PC-3 (cell line): ENCODE measurements at places on chromosomes 6 and 20. TPM values are rescaled to one million over a fixed set of nuclear protein-coding genes. Genes with fewer than 3 reads are reported as not detected.

Gene RRAGD
- 0.35 and 0.62 TPM in 2 replicates for total RNA-seq

Gene PREX1
- 18.9 and 22.1 TPM in 2 replicates for total RNA-seq

Gene HLA-DQB2
- total RNA-seq, result not detected in 2 replicates

Gene GSTA2
- total RNA-seq, result not detected in 2 replicates

Gene SRSF12
- total RNA-seq, result not detected in 2 replicates

Gene PRSS35
- 1.7 and 3.2 TPM in 2 replicates for total RNA-seq

Gene ERVFRD-1
- total RNA-seq, result not detected in 2 replicates

Gene KHDC1
- 5.1 and 7.9 TPM in 2 replicates for total RNA-seq

Gene NHSL1
- total RNA-seq, result 4.8 and 6.1 TPM in 2 replicates

Gene GPLD1
- total RNA-seq, result 1.3 and 3.9 TPM in 2 replicates

Gene GJA1
- 14.0 and 15.2 TPM in 2 replicates for total RNA-seq

Gene CLDN20
- total RNA-seq, result not detected in 2 replicates

Gene BPIFB4
- total RNA-seq, result not detected in 2 replicates

Gene PRDM13
- total RNA-seq, result not detected in 2 replicates

Gene TAAR9
- total RNA-seq, result not detected in 2 replicates

Gene TREM1
- total RNA-seq, result 0.98 TPM in 1 of 2 replicates, not detected in the other

Gene DPPA5
- not detected in 2 replicates for total RNA-seq

Gene SLC22A2
- total RNA-seq, result not detected in 2 replicates

Gene UNC5CL
- total RNA-seq, result 0.58 and 1.4 TPM in 2 replicates

Gene PLCB1
- 4.4 TPM in 2 replicates for total RNA-seq

Gene RPL10A
- 1,114 and 1,509 TPM in 2 replicates for total RNA-seq

Gene NFS1
- total RNA-seq, result 71.8 and 75.8 TPM in 2 replicates

Gene WFDC5
- not detected in 2 replicates for total RNA-seq

Gene BPIFB2
- not detected in 2 replicates for total RNA-seq

Gene REV3L
- 13.9 and 25.3 TPM in 2 replicates for total RNA-seq

Gene RNF8
- 20.2 and 28.1 TPM in 2 replicates for total RNA-seq

Gene LY6G6C
- total RNA-seq, result 0.22 TPM in 1 of 2 replicates, not detected in the other

Gene HMGCLL1
- not detected in 2 replicates for total RNA-seq

Gene SLC32A1
- not detected in 2 replicates for total RNA-seq

Gene NOX3
- not detected in 2 replicates for total RNA-seq

Gene PNLDC1
- not detected in 2 replicates for total RNA-seq

Gene PAQR8
- 0.44 and 0.46 TPM in 2 replicates for total RNA-seq

Gene ZC3H12D
- not detected in 2 replicates for total RNA-seq

Gene HDGFL1
- not detected in 2 replicates for total RNA-seq

Gene TTLL9
- total RNA-seq, result not detected in 2 replicates

Gene ARFGAP1
- 75.6 and 92.0 TPM in 2 replicates for total RNA-seq

Gene CAGE1
- 0.29 TPM in 1 of 2 replicates, not detected in the other for total RNA-seq

Gene EDN1
- total RNA-seq, result 21.9 and 25.6 TPM in 2 replicates

Gene POU5F1
- total RNA-seq, result not detected in 2 replicates

Gene C6orf52
- 0.80 TPM in 1 of 2 replicates, not detected in the other for total RNA-seq

Gene APOM
- total RNA-seq, result 1.6 and 2.2 TPM in 2 replicates

Gene IMPG1
- total RNA-seq, result not detected in 2 replicates

Gene HLA-DQA2
- total RNA-seq, result not detected in 2 replicates

Gene LINC00237
- total RNA-seq, result not detected in 2 replicates

Gene SIRPB1
- total RNA-seq, result 1.7 and 11.6 TPM in 2 replicates

Gene MLIP
- not detected in 2 replicates for total RNA-seq

Gene TPD52L1
- 39.4 and 41.4 TPM in 2 replicates for total RNA-seq

Gene DEFB116
- not detected in 2 replicates for total RNA-seq

Gene COL11A2
- total RNA-seq, result 0.58 and 0.63 TPM in 2 replicates

Gene UBE2J1
- total RNA-seq, result 22.4 and 23.2 TPM in 2 replicates

Gene PLA2G7
- 1.8 and 2.9 TPM in 2 replicates for total RNA-seq

Gene SIGLEC1
- total RNA-seq, result not detected in 2 replicates

Gene FAM50B
- 8.3 and 10.2 TPM in 2 replicates for total RNA-seq

Gene SLC13A3
- total RNA-seq, result not detected in 2 replicates

Gene ACOT13
- total RNA-seq, result 13.5 and 17.9 TPM in 2 replicates

Gene HLA-DQA1
- not detected in 2 replicates for total RNA-seq

Gene ATG5
- total RNA-seq, result 38.5 and 38.8 TPM in 2 replicates

Gene NOTCH4
- total RNA-seq, result 1.7 and 1.8 TPM in 2 replicates
